ENCODE measurements at places on chromosomes 3 and 15. TPM values are rescaled to one million over a fixed set of nuclear protein-coding genes. Genes with fewer than 3 reads are reported as not detected.

The CHRM5 gene
- 10.6 TPM for total RNA-seq

The CLDN1 gene
- 3.0 TPM for total RNA-seq

The ASB14 gene
- 0.69 TPM for total RNA-seq

The MYRIP gene
- total RNA-seq, result 13.8 TPM

The SLC9C1 gene
- 0.23 TPM for total RNA-seq
